ENCODE measurements at places on chromosomes 11 and 22. TPM values are rescaled to one million over a fixed set of nuclear protein-coding genes. Genes with fewer than 3 reads are reported as not detected.

OR6A2 gene
- 0.21 TPM for total RNA-seq

UPK3A gene
- total RNA-seq: not detected

FAM111B gene
- 35.4 TPM for total RNA-seq

ELFN2 gene
- total RNA-seq: 0.09 TPM

PANX2 gene
- 2.5 TPM for total RNA-seq

OR10D3 gene
- total RNA-seq: not detected

NEFH gene
- total RNA-seq: 3.9 TPM

OR8A1 gene
- total RNA-seq: not detected

BAIAP2L2 gene
- total RNA-seq: 0.52 TPM

FOLR3 gene
- not detected for total RNA-seq

CCDC116 gene
- 1.2 TPM for total RNA-seq

OSBP2 gene
- 2.8 TPM for total RNA-seq

TEX54 gene
- not detected for total RNA-seq

MTA2 gene
- 203 TPM for total RNA-seq

DNA sequence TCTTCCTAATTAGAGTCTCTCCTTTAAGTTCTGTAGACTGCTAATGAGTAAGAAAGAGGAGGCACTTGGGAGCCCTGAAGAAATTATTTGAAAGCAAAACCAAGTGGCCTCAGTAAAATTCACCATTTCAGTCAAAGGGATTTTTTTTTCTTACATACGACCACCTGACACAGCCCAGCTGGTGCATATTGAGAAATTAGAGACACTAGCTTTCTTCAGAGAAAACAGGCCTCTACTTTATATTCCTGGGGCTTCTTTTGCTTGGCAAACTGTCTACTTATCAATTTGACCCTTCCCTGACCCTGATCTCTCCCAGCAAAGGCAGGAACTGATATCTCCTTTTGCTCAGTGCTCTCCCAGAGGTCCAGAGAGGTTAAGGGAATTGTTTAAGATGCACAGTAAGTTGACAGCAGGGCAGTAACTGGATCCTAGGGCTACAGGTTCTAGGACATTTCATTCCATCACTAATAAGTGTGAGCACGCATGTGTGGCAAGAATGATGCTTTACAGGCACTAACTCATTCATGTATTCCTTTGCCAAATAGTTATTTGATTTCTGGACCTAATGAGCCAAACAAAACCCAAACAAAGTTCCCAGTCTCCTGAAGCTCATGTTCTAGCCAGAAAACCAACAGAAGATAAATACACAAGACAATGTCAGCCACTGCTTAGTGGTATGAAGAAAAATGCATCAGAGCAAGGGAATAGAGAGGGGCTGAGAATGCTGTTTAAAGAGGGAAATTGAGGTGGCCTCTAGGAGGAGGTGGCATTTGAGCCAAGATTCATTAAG lies 467.6 kb downstream of the SOX6 start:
- DNase-seq: no peak

- no peak for DNase-seq
These were observed 22.1 kb upstream of the KRTAP5-7 start for GRCh38 chr11:71505001-71505400.

DNA sequence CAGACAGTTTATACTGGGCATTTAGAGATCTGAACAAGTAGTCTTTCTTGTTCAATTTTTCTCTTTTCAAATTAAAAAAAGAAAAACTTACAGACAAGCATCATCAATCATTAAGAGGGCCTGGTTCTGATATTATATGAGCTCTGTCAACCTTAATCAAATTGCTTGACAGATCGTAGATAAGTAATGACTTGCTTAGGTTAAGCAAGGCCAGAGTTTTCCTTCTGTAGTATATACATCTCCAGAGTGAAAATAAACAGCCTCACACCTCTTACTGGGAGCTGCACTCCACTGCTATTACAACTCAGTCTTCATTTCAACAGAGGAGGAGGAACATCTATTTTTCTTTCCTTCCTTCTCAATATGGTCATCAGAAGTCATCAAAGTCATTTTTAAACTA lies 13.5 kb downstream of the CDON start:
- no peak for DNase-seq

GRCh38 chr11:33438301-33438700 lies 181.1 kb downstream of the HIPK3 start:
- no peak for DNase-seq

GRCh38 chr11:34613015-34613414 lies 7.9 kb upstream of the EHF start:
- DNase-seq: no peak

DNA sequence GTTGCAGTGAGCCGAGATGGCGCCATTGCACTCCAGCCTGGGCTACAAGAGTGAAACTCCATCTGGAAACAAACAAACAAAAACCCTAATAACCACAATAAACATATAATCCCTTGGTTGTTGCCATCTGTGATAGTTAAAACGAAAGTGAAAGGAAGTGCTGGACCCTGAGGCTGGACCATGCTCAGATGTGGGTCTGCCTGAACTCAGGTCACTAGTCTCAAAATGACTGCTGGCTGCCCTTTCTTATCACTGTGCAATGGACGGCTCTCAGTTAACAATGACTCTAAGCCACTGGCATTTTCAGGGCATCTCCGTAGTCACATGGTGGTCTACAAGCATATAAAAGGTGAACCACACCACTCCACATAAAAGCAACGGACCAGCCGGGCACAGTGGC lies 48.2 kb upstream of the FTH1 start:
- DNase-seq: no peak

GRCh38 chr11:70124321-70125000 lies 46.3 kb downstream of the ANO1 start:
- DNase-seq: no peak

GRCh38 chr22:23531283-23531956 lies 48.7 kb downstream of the IGLL1 start:
- DNase-seq: no peak

- DNase-seq: no peak
These were observed 61.1 kb upstream of the PICALM start for GRCh38 chr11:86129740-86130540.

DNA sequence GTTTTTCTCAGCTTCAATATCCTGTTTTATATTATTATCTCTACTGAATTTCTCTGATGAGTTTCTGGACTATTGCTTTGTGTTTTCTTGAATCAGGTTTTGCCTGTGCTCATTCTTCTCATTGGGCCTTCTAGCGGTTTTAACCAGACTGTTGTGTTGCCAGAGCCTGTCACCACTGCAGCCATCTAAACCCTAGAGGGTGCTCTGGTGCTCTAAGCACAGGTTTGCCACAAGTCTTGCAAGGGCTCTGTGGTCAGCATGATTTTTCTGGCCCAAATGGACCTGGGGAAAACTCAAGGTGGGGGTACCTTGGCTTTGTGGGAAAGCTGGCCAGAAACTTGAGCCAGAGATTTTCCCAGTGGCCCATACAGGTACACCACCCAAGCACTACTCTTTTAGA lies 52.4 kb upstream of the TYR start:
- DNase-seq: no peak

GRCh38 chr11:15053191-15053685 lies 20.2 kb upstream of the CALCB start:
- no peak for DNase-seq

GRCh38 chr22:18101536-18101935 lies 9.1 kb upstream of the TUBA8 start:
- DNase-seq: no peak

- DNase-seq: no peak
These were observed 198.8 kb upstream of the SEZ6L start for GRCh38 chr22:25970374-25970911.

- peak; percentile 31 for DNase-seq
These were observed 76.0 kb downstream of the TRIM29 start for GRCh38 chr11:120061761-120062560.

DNA sequence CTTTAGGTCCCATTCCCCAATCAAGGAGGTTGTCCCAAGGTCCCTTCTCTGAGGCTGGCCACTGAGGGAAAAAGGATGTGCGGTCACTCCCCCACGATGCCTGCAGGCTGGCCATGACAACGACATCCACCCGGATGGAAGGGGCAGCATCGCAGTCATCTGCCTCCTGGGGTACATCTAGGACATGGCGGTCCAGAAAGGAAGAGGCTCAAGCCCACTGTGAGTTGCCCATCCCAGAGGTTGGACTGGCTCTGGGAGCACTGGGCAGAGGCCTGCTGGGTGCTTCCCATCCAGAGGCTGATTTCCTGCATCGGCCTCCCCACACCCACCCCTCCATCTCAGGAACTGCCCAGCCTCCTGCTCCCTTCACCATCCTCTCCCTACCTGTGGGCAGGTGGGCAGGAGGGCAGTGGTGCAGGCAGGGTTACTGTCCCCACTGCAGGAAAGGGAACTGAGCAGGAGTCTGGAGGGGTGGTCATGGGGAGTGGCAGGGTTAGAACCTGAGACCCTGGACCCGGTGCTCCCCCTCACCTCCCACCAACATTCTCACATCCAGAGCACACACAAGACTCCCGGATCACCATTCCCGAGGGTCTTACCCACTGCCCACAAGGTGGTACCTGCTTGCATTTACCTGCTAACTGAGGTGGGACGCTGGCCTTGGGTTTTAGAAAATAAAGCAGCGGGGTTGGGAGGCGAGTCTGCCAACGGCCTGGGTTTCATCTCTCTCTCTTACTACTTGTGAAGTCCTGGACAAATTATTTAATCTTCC lies 4.4 kb downstream of the RCE1 start:
- DNase-seq: no peak

GRCh38 chr11:59866836-59867235 lies 549 bp upstream of the TCN1 start:
- no peak for DNase-seq

- no peak for DNase-seq
These were observed 7.2 kb upstream of the EHD1 start for GRCh38 chr11:64885367-64886286.

GRCh38 chr11:63277345-63277943 lies 34.0 kb upstream of the SLC22A25 start:
- DNase-seq: no peak

DNA sequence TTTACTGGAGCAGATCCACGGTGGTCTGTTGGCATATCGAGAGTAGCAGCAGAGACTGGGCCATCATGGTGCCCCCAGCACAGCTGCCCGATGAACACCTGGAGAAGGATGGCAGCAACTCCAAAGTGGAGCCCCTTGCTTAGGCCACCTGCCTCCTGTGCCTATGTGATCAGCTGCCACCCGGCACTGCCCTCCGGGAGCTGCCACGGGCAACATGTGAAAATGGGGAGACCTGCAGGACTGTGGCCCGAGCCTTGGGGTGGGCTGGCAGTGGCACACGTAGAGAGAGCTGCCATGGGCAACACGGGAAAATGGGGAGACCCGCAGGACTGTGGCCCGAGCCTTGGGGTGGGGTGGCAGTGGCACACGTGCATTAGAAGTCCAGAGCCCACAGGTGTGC lies 3.1 kb downstream of the FXYD2 start:
- DNase-seq: no peak

GRCh38 chr11:124085997-124086846 lies 29.0 kb upstream of the VWA5A start:
- DNase-seq: peak; percentile 22

DNA sequence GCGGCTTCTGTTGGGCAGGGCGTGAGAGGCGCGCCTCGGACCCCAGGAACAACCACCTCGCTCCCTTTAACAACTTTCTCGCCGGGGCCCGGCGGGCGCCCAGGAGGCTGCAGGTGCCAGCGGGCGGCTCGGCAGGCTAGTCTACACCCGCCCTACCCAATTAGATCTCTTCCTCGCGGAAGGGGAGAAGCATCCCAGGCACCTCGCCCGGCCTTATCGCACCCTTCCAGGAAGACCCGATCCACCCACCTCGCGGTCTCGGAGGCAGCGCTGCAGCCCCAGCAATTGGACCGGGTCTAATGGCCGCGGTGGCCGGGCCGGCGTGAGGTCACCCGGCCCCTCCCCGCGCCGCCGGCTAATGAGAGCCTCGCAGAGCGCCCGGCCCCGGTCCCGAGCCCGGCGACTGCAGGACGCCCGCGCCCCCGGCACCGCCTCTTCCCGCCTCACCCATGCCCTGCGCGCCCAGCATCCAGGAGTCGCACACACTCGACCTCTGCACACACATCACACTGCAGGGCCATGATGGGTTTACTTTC lies at the start of gene PLAAT3:
Gene PLAAT3 (minus strand): TSS at position 298 of the 536 bp plus-strand sequence. CDS start 419 bp downstream, outside the sequence.
- DNase-seq: peak; percentile 45

DNA sequence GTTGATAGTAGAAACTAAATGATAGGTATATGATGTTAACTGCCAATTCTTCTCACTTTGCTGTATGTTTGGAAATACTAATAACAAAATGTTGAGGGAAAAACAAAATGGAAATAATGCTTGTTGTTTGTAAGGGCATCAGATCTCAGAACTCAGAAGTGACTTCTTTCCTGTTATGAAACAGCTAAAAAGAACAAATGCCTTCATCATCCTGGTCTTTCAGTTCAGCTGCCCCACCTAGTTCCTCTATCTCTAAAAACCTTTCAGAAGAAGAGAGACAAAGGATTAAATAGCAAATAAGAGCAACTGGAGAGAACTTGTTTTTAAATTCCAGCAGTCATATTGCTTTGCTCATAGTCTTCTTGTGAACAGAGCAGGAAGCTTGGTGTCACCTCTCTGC lies 345.3 kb upstream of the NCAM1 start:
- DNase-seq: no peak

GRCh38 chr11:43242401-43242800 lies 69.4 kb upstream of the API5 start:
- no peak for DNase-seq

- no peak for DNase-seq
These were observed at the start of gene GP1BB for GRCh38 chr22:19723232-19723982. GP1BB (plus strand) TSS chr22:19723539; CDS start chr22:19723570, 31 bp downstream.

DNA sequence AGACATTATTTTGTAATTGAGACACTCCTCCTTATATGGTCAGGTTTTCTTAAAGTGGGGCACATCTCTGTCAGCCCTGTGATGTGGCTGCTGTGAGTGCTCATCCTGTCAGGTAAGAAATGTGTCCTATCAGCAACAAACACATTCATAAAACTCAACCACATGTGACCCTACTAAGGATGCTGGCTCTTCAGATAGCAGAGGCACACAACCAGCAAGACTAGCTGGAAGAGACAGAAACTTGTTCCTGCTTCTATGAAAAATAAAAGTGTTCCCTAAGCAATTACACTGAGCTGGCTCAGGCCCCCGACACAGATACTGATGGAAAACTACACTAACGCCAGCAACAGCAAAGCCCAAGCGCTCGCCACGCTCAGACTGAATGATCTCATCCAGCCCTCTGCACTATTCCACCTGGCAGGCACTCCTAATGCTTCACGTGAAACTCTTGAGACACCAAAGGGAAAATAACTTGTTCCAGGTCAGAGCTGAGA lies 49.8 kb upstream of the CYP2D6 start:
- no peak for DNase-seq

DNA sequence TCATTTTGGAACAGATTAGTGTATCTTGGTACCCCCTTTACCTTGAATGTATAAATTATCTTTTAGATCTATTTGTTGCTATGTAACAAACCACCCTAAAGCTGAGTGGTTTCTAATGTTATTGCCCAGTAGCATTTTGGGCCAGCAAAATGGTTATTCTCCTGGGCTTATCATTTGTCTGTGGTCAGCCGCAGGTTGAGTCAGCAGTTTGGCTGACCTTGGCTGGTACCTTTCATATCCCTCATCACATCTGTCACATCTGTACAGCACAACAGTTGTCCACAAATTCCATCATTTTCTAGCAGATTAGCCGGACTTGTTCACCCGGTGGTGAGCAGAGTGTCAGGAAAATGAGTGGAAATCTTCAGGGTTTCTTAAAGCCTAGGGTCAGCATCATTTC lies 588.5 kb upstream of the ARHGAP42 start:
- DNase-seq: no peak

Measured in neural crest cell (in vitro differentiated cells).